GM20000 (cell line): ENCODE measurements at places on chromosomes 16 and 17.
A peak's percentile ranks its signal among the peaks of the same experiment; 100 is the strongest.

DNA sequence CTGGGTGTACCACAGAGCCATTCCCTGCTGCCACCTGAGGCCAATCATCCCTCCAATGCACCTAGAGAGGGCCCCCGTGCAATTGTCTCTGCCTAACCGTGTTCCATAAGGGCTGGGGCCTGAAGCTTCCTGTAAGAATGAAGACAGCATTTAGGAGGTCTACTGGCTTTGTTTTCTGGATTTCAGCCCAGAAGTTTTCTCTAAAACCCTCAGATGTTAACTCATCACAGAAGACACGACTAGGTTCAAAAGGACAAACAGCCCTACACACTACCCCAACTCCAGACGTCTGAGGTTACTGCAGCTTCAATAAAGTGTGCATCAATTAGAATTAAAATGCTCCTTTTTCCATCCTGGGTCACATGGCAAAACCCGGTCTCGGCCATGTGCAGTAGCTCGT lies 10.8 kb upstream of the DRG2 start:
- no peak for DNase-seq

DNA sequence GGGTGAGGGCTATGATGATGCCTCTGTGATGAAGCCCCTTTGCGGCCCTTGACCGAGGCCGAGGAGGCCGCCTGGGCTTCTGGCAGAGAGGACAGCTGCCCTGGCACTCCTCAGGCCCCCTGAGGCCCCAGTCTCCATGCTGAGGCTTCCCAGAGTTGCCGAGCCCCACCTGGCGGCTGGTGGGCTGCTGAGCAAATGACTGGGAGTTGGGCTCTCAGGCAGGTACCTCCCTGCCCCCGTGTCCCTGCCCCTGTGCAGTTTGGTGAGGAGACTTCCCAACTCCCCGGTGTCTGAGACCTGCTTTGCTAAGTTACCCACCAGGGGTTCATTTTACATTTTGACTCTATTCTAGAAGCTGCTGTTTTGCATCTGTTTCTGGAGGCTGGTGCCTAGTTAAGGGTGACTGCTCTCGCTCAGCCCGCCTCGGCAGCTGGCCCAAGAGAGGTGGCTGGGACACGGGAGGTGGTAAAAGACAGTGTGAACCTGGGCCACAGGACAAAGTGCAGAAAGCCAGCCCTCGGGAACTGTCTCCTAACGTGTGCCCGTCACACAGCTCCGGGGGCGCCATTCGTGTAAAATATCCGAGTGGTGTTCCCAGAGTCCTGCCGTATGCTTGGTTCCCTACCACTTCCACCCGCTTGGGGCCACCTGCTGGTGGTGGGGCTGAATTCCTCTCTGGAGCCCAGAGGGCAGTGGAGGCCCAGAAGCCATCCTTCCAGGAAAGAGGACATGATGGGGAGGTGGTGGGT lies 134.5 kb downstream of the RAB11FIP4 start:
- no peak for DNase-seq

- no peak for DNase-seq
These were observed 287.3 kb upstream of the MAF start for GRCh38 chr16:79887541-79888540.

GRCh38 chr17:30031214-30031869 lies 85.3 kb upstream of the NSRP1 start:
- DNase-seq: peak; percentile 17

DNA sequence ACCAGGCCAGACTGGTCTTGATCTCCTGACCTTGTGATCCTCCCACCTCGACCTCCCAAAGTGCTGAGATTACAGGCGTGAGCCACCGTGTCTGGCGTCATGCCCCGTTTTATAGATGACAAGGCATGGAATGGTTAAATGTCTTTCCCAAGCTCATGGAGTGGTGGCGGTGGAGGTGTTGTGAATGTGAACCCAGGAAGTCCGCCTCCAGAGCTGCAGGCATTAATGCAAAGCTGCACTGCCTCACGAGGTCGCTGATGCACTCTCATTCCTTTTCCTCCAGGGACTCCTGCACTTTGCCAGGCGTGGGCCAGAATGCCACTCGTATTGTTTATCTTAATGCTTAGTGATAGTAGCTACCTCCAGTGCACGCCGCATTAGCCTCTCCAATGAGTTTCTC lies 149.6 kb downstream of the WWOX start:
- no peak for DNase-seq

GRCh38 chr17:14057591-14057990 lies 11.7 kb upstream of the COX10 start:
- no peak for DNase-seq

DNA sequence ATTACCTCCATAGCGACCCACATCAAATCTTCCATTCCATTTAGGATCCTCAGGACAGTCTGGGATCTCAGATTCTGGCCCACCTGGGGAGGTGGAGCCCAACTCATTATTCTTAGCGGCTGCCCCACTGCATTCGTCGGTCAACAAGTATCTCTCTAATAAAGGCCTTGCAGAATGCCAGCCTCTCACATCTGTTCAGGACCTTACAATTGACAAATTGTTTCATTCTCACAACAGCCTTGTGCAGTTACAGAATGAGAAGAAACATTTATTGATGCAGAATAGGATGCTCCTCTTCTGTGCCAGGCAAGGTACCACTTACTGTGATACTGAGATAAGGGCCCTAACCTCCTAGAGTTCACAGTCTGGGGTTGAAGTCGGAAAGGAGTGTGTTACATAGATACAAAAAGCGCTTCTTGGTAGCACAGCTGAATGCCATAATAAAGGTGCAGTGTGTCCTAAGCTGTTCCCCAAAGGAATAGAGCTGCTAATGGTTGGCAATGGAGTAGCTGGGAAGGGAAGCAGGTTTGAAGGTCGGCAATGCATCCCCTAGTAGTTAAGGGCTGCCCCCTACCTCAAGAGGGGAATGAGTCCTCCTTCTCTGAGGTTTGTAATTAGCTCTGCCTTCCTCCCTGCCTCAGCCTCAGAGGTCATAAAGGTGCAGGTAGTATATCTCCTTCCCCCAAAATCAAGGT lies 2.3 kb upstream of the MPP2 start:
- DNase-seq: no peak

- peak; percentile 79 for DNase-seq
These were observed at the start of gene WNT3 for GRCh38 chr17:46818316-46818928. TSS of gene WNT3 (minus strand) at chr17:46818692. CDS start at chr17:46818597, 95 bp downstream.

DNA sequence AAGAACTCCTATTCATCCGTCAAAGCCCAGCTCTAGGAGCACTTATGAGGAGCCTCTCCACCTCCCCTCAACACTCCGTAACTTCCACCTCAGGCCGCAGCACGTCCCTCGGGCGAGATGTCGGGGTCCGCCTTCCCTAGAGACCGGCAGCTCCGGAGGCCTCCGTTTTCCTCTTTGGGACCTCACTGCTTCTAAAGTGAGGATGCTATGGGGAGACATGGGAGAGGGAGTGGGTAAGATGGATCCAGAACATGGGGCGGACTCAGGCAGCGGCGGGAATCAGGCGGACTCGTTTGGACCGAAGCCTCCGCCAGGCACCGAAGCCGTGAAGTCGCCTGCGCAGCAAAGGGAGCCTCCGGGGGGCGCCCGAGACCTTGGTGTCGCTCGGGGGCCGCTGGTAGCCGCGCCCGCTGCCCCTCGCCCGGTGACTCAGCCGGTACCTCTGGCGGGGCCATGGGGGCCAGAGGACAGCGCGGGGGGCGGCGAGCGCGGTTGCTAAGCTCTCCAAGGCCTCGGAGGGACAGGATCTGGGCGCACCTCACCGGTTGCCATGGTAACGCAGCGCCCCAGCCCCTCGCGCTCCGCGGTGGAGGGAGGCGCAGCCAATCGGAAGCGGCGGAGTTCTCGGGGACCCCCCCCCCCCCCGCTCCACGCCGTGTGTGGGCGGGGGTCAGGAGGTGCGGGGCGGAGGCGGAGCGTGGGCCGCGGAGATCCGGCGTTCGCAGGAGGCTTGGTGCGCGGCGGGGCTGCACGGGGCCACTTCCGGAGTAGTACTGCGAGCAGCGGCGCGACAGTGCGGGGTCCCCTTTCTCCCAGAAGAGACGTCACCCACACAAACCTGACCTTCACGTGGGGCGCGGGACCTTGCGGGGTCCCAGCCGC lies 1.3 kb upstream of the HIC1 start:
- peak; percentile 86 for DNase-seq

GRCh38 chr16:88308441-88309173 lies 74.2 kb upstream of the ZNF469 start:
- DNase-seq: no peak

DNA sequence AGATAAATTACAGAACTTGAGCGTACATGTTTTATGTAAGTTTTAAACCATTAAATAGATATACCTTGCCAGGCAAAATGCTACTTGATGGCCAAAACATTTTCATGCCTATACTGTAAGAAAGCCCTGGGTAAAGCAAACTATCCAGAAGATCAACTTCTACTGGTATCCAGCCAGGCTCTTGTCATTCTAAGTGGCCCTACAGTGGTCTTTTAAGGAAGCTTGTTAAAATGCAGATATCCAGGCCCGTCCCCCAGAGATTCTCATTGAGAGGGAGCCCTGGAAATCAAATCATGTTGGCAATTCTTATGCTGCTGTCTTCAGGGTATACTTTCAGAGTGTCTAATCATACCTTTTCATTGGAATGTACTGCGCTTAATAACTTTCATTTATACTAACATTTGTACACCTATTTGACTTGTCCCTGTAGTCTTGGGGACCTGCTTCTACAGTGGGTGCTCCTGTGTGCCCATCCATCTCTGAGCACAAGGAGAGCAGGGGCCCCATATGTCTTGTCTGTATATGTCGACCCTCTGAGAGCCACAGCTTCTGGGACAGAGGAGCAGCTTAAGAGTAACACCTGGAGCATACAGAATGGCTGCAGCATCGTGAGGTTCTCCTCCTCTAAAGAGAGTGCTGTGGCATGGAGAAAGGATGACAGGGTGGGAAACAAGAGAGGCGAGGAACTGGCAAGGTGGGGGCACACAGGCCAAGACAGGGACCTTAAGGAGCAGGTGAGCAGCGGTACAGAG lies 43.6 kb upstream of the ANKFY1 start:
- no peak for DNase-seq

GRCh38 chr16:16828913-16829398 lies 450.0 kb downstream of the NPIPA7 start:
- no peak for DNase-seq

DNA sequence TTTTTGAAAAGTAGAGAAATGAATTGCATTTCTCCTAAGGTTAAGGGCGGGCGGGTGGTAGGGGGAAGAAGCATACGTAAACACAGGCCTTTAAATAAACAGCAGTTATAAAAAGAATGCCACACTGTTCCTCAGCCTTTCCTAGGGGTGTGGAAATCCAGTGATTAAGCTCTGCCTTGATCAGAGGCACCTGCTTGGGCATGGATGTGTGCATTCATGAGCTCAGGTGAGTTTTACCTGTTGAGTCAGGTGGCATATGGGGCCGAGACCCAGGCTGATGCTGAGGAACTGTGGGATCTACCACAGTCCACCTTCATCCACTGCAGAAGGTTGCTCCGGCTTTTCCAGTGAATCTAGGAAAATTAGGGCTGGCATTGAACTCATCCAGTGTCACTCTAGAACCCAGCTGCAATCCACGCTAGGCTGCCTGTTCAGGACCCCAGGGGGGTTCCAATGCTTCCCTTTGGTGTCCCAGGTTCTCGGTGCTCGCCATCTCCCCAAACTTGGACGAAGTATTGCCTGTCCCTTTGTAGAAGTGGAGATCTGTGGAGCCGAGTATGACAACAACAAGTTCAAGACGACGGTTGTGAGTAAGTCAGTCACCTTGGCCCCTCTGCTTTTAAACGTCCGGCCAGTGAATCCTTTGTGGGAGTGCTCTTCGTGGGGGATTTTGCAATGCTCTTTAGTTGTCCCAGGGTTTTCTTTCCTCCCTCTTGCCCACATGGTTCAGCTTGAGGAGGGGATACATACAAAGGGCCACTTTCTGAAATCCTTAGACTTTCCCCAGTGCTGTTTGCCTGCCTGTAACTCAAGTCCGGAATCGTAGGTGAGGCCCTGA lies 72.7 kb downstream of the SDR42E1 start:
- no peak for DNase-seq

DNA sequence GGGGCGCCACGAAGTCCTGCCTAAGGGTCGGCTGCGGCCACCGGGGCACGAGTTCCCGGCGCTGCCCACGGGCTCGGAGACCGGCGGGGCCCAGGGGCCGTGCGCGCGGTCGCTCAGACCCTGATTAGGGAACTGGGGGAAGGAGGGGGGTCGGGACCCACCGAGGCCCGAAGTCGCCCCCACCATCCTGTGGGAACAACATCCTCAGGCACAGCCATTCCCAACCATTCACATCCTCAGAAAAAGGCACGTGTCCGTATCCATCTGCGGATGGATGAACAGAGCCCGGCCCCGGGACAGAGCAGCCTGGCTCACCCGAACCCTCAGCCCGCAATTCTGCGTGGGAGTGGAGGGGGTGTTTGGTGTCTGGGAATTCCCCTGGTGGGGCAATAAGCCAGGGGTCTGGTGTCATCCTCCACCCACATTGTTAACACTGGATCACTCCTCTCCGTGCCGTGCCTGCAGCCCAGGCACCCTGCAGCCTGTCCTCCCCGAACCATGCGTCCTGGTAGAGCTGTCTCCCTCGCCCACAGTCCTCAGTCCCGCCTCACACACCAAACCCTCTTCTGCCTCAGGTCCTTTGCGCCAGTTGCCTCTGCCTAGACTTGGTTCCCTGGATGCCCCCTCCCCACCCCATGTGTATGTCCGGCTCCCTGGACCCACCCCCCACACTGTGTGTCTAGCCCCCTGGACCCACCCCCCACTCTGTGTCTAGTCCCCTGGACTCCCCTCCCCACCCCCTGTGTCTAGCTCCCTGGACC lies 789 bp upstream of the CCDC57 start:
- peak; percentile 75 for DNase-seq

GRCh38 chr17:58032691-58033415 lies 25.8 kb upstream of the SRSF1 start:
- no peak for DNase-seq

DNA sequence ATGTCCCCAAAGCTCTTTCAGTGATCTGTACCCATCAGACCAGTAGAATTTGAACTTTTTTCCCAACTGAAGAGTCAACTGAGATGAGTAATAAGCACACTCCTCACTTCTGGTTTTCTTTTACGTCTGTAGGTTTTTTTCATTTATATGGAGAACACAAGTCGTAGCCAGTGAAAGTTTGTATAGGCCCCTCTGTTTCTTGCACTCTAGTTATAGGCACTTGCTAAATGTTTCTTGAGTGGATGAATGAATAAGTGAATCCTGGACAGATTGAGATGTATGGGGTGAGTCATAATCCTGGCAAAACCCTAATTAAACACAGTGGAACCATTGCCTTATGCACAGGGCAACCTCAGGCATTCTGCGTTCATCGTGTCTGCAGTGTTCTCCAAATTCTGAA lies 193.7 kb upstream of the TBX2 start:
- no peak for DNase-seq
